ENCODE measurements at places on chromosomes 11 and 22.

DNA sequence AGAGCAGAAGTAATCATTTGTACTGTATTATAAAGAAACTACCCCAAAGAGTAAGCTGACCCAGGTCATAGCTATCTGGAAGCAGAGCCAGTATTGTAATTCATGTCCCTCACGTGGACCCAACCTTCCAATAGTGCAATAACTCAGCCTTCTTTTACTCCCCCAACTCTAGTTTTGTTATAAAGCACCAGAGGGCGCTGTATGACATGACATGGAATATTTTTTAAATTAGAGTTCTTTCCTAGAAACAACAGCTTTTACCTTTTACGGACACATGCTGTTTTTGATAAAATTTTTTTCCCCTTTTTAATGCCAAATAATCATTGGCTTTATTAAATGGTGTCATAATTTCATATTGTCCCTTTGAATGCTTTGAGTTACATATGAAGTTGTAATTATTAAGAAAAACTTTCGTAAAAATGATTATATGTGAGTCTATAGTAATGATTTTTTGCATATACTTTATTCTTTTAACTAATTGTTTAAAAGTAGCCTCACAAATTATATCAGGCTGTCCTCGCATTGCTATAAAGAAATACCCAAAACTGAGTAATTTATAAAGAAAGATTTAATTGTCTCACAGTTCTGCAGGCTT is 76.9 kb downstream of the DKK3 start:
- no peak for DNase-seq

DNA sequence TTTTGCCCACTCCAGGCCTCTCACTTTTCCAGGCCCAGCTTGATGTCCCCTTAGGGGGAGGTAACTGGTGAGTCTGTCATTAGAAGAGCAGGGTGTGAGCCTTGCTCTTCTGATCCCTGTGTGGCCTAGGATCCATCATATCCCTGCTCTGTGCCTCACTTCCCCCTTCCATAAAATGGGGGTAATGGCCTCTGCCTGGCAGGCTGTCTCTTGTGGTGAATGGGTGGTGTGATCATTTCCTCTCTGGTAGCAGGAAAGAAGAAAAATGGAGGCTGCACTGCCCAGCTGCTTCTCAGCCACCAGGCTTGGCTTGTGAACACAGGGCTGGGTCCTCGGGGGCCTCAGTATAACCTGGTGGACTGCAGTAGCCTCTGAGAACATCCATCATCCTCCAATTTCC is 5.6 kb downstream of the ARHGEF17 start:
- no peak for DNase-seq

DNA sequence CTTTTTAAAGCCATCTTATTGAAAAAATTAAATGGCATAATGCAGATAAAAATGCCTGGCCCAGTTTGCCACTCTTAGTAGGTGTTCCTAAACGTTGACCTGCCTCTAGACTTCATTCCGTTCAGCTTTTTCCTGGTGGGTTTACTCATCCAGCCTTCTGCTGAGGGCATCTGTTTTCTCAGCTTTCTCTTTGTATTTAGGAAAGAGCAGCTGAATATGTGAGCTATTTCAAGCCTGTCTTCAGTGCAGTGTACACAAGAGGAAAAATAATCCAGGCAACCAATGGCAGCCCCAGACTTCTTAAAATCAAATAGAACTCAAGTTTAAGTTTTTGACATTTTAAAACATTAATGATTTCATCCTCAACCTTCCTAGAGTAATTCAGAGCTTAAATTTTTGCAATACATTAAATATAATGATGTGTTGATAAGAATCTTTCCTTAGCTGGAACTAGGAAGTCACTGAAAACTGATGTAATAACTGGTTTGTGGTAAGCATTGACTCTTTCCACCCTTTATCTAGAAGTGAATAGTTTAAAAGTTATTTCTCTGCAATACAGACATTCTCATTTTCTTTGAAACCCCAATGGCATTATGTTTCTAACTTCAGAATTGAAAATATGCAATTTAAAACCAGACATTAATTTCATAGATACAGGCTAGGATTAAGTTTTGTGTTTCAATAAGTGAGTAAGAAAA is 165.4 kb downstream of the AASDHPPT start:
- DNase-seq: no peak

DNA sequence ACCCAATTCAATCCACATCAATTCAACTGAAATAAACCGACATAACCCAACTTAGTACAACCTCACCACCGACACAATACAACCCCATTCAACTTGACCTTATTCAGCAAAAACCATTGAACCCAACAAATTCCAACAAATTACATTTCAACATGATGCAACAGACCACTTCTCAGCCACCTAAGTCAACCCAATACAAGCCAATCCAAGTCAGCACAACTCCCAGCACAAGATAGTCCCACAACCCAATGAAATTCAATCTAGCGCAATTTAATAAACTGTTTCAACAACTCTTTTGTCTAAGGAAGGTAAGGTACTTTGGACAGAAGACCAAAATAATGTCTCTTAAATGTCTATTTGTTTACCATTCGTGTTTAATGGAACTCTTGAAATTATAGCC is 226.0 kb downstream of the MIAT start:
- no peak for DNase-seq

- DNase-seq: no peak
These were observed 28.1 kb upstream of the KIRREL3 start for GRCh38 chr11:127028648-127029047.

- DNase-seq: no peak
These were observed 39.3 kb upstream of the PICALM start for GRCh38 chr11:86108191-86108590.

GRCh38 chr11:74437441-74438042 is 29.8 kb downstream of the KCNE3 start:
- DNase-seq: no peak

GRCh38 chr22:43858156-43858895 is 4.0 kb downstream of the SULT4A1 start:
- DNase-seq: no peak

Data from D721Med (cell line).